B cell (primary cell): ENCODE measurements at places on chromosomes 16 and 17. TPM values are rescaled to one million over a fixed set of nuclear protein-coding genes. Genes with fewer than 3 reads are reported as not detected.
A peak's percentile ranks its signal among the peaks of the same experiment; 100 is the strongest.

DNA sequence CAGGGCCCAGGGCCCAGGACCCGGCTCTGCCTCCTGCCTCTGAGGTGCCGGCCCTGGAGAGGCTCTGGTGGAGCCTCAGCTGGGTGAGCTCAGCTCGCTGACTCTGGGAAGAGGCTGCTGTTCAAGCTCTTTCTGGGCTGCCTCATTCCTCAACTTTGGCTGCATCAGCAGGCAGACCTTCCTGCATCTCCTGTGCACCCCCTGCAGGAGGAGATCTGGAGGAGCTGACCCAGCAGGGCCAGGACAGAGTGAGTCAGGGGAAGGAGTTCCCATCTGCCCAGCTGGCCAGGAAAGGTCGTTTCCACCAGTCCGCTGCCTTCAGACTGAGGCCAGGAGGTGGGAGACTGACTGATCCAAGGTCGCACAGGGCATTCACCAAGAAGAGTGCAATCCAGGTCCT lies 10.7 kb downstream of the CRHR1 start:
- DNase-seq = no peak

TLCD3B gene
- not detected in 2 replicates for polyA plus RNA-seq

DNA sequence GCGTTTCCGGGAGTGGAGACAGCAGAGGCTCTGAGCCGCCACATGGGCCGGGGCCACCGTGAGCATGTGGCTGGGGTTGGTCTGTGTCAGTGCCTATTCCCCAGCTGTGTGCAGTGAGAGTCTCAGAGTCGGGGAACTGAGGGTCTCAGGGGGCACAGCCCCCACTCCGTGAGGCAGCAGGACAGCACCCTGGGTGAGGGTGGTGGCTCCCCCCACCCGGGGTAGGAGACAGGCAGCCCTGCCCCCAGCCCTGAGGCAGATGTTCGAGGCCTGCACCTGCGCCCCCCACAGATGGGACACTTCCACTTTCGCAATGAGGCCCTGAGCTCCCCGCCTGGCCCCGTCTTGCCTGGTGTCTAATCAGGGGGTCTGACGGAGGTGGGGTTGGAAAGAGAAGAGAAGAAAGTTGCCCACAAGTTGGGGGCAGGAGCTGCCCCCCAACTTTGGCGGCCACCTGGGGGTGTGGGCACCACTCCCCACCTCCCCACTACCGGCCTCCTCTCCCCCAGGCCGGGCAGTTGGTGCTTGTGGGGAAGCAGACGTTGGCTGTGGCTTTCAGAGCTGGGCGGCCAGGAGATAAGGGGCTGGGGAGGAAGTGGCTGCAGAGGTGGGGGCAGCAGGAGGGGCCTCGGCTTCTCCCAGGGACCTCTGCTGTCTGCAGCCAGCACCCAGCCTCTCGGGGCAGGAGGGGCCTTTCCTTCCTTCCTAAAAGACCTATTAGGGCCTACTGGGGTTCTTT lies 1.8 kb upstream of the CBFA2T3 start:
- DNase-seq = peak; percentile 88

- DNase-seq = no peak
Measured at GRCh38 chr17:37392024-37392590, 14.5 kb downstream of the ACACA start.

DNA sequence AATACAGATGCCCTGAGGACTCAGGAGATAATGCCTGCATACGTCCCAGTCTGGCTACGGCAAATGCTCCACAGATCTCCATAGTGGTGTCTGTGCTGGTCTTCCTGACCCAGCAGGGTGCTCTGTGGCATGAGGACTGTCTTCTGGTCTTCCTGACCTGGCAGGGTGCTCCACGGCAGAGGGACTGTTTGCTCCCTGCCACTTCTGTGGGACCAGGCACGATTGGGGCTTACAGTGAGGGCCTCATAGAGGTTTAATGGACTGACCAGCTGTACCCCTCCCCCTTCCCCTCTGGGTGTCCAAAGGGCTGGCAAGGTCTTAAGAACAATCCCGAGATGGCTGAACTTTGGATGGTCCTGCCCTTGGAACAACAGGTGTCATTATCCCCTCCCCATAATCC lies 123.1 kb downstream of the C16orf78 start:
- no peak for DNase-seq

GRCh38 chr16:86101897-86102157 lies 202.9 kb downstream of the IRF8 start:
- DNase-seq = no peak

GRCh38 chr17:82089723-82090548 lies 8.1 kb downstream of the FASN start:
- DNase-seq = no peak

DNA sequence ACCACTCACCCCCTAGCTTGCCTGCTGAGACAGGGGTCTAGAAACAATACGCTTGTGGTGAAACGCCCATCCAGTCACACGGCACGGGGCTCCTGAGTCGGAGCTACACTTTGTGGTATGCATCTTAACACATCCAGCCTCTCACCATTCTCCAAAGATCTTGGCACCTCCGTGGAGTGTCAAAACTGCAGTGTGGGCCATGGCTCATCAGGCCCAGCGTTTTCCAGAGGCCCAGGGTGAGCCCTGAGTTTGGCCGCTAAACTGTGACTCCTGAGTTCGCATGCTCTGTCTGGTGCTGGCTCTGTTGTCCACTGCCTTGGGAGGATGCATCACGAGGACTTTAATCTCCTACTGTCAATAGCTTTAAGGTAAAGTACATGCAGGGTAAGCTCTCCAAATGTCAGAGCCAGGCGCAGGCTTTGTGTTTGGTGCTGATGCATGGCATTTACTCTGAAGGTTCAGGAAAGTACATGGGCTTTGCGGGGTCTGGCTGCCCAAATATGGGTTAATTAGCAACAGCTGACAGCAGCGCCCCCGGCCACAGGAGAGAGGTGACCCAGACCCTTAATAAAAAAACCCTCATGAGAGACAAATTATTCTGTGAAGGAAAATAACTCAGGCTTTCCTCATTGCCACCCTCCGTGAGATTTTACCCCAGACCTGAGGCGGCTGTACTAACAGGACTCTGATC lies 118.4 kb downstream of the CCDC182 start:
- no peak for DNase-seq

- peak; percentile 75 for DNase-seq
Measured at GRCh38 chr16:81616321-81617020, 162.6 kb upstream of the PLCG2 start.

DNA sequence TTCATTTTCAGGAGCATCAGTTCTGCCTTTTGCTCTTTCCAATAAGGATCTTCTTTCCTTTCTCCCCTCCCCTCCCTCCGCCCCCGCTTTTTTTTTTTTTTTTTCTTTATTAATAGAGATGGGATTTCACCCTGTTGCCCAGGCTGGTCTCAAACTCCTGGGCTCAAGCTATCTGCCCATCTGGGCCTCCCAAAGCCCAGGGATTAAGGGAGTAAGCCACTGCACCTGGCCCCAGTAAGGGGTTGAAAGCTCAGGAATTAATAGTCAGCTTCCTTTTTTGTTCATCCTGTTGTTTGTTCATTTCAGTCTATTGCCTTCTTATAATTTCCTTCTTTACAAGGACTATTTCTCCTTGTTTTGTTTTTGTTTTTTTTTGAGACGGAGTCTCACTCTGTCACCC lies 7.9 kb upstream of the C17orf58 start:
- DNase-seq = no peak

DNA sequence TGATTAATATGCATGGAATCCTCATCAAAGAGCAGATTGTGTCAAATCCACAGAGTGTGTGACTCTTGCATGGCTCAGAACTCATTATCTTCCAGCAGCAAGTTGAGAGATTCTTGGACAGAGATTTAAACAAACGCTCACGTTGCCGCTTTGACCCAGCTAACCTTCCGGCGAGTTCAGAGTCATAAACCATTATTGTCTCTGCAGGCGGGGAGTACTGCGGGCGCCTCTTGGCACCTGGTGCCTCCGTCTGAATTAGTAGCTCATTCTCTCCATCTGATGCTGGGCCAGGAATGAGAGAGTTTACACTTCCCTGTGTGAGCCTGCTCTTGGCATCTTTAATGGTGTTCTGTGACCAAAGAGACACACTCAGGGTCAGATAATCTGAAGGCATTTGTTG lies 138.6 kb upstream of the WSCD1 start:
- DNase-seq = no peak

POLR2C gene
- polyA plus RNA-seq = 56.6 and 70.1 TPM in 2 replicates

- DNase-seq = no peak
Measured at GRCh38 chr16:50263940-50264929, 2.1 kb upstream of the ADCY7 start.

- DNase-seq = no peak
Measured at GRCh38 chr16:24309258-24310142, 53.4 kb downstream of the CACNG3 start.
